ENCODE measurements at places on chromosomes 16 and 17. TPM values are rescaled to one million over a fixed set of nuclear protein-coding genes. Genes with fewer than 3 reads are reported as not detected.

KCNH4 gene
- not detected for total RNA-seq

GRCh38 chr16:28279006-28279405 is 13.3 kb upstream of the SBK1 start:
- no peak for DNase-seq

- no peak for DNase-seq
Measured at GRCh38 chr17:73103641-73104335, 11.3 kb upstream of the SLC39A11 start.

DNA sequence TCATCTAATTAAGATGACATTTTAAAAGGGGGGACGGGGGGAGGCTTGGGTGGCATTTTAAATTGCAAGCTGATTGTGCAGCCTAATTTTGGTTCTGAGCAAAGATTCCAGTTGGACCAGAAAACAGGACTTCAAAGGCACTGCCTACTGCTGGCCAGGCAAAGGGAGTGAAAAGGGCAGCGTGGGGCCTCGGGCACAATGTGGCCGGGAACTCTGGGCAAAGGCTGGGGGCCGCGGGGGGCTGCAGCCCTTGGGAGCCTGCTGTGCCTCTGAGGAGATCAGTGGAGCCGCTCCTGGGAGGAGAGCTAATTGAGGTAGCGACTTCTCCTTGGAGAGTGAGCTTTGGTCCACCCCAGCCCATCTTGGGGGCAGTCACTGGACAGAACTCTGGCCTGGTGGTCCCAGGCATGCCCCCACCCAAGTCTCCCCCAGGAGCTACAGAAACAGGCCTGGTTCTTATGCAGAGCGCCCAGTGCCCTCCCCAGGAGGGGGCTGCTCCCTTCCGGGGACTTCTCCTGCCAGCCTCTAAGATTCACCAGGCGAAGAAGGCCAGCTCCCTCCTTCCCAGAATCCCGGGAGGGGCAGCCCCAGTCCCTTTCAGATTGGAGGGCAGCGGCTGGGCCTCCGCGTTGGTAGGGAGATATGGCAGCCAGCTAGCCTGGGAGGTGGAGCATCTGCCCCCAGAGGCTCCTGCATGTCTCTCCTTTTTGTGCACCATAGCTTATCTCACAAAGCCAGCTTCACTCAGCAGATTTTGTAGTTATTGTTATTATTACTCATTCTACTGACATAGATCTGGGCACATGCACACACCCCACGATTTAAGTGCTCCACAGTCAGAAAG is 115.6 kb downstream of the GNAO1 start:
- DNase-seq = no peak

GRCh38 chr17:6525141-6525540 is 31.2 kb downstream of the PITPNM3 start:
- DNase-seq = no peak

CMTM4 gene
- total RNA-seq = 16.8 TPM

DNA sequence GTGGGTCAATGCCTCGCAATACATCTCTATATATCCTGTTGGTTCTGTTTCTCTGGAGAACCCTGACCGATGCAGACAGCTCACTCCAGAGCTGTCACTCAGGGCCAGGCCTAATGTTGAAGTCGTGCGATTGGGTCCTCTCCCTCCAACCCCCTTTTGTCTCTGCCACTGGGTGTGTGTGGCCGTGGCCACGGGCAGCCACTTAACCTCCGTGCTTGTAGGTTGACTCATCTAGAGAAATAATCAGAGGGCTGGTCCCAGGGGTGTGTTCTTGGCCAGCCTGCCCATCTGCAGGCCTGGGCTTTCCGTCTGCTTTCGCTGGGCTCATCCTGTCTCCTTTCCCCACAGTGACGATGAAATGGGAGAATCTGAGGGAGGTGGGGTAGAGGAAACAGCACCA is 7.4 kb downstream of the ADAD2 start:
- peak; percentile 72 for DNase-seq

DNA sequence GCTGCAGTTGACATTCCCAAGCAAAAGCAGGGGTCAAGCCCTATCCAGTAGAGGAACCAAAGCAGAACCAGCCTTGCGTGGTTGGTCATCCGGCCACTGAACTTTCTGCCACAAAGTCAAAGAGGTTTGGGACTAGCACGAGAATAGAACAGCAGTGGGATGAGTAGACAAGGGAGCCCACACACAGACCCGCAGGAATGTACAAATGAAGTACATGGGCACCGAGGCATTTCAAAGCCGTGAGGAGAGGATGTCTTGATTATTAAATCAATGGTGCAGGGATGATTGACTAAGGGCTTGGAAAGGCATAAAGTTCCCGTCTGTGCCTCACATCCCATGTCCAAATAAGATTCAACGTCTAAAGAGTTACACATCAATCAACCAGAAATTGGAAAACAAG is 81.8 kb upstream of the TBC1D3K start:
- no peak for DNase-seq

- no peak for DNase-seq
Measured at GRCh38 chr17:36942631-36943125, 5.4 kb downstream of the LHX1 start.

CBFB gene
- total RNA-seq = 125 TPM

- DNase-seq = no peak
Measured at GRCh38 chr16:2518823-2519710, 1.1 kb upstream of the AMDHD2 start.
